Progenitor cell of endocrine pancreas (in vitro differentiated cells): ENCODE measurements at places on chromosomes 1 and 21. TPM values are rescaled to one million over a fixed set of nuclear protein-coding genes. Genes with fewer than 3 reads are reported as not detected.

DNA sequence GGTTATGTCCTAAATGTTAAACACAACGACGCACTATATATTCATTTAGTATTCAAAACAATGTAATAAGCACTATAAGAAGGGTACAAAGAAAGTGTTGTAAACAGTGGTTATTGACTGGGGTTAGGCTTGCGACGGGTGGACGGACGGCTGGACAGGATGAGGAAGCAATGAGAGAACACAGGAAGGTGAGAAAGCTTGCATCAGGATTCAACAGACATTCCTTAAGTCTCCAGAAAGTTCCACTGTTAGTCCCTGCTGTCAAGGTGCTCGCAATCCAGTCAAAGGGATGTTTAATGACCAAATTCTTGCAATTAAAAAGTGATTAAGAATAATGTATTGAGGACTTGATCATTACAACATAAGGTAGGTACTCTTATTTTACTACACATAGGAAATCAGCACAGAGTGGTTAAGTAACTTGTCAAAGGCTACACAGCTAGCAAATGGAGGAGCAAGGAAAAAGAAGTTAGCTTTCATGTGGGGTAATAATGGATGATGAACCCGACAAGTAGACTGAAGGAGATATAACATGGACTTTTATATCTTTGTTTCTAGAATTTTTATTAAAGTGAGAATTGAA is 994 bp upstream of the ACBD6 start:
- DNase-seq: no peak

DNA sequence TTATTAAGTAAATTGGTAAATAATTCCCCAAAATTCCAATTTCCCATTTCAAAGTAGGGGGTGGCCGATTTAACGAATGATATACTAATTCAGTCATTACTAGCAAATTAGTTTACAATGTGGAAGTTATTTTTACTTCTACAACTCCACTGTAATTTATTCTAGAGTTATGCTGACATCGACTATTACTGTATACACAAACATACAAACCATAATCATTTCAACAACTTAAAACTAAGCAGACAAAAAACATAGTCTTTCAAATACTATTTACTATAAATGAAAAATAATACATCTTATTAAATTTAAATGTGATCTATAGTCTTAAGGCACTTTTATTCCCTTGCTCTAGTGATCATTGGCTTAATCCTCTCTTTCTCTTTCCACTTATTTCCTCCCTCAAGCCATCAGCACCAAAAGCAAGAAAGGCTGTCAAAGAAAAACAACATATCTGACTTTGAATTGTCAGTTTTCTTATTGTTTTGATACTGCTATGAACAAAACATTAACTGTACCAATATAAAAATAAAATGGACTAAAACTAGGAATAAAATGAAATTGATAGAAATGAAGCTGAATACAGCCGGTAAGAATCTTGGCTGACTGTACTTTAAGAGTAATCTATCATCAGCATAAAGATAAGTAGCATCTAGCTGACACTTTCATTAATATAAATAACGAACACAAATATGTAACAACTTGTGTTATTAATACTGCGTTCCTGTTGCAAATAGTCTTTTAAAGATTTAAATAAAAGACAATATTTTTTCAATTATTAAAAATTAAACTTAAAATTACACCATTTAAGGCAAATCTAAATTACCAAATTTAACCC is 4.1 kb downstream of the CDC42BPA start:
- no peak for DNase-seq

- DNase-seq: no peak
Observed at GRCh38 chr1:66436378-66437135, 97.4 kb upstream of the SGIP1 start.

- no peak for DNase-seq
Observed at GRCh38 chr1:98702976-98703375, 41.5 kb downstream of the SNX7 start.

DNA sequence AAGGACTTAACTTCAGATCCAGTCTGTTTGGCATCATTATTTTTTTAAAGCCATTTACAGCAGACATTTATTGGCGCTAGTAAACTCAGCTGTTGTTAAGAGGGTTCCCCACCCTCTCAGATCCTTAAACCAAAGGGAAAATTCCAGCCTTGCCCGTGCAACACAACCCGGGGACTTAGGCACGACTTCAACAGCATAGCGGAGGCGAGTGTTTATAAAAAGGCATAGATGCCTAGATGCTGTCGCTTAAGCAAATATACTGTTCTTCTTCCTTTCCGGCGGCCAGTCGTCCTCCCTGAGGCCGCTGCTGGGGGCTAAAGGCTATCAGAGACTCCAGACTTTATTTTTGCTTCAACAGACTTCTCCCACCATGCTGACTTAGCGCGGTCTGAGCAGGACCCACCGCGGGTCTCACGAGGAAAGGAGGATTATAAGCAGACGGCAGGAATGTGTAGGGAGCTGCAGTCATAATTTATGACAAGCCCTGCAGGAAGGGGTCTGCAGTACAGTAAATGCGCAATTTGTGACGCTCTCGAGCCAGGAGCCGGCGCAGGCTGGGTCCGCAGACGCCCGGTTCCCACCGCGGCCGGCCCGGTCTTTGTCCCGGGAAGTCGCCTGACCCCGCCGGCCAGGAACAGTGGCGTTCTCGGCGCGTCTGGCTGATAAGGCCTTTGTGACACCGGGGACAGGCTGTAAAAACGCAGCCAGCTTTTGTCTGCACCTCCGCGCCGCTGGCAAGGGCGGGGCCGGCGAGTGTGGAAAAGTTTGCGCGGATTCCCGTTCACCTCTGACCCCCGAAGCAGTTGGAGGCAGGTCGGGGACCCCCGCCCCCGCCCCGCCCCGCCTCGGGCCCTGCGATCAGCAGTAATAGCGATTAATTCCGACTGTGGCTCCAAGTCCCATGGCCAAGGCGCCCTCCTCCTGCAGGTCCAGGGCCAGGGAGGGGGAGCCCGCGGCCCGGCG is 61.2 kb upstream of the ARHGEF16 start:
- DNase-seq: peak; percentile 52

DNA sequence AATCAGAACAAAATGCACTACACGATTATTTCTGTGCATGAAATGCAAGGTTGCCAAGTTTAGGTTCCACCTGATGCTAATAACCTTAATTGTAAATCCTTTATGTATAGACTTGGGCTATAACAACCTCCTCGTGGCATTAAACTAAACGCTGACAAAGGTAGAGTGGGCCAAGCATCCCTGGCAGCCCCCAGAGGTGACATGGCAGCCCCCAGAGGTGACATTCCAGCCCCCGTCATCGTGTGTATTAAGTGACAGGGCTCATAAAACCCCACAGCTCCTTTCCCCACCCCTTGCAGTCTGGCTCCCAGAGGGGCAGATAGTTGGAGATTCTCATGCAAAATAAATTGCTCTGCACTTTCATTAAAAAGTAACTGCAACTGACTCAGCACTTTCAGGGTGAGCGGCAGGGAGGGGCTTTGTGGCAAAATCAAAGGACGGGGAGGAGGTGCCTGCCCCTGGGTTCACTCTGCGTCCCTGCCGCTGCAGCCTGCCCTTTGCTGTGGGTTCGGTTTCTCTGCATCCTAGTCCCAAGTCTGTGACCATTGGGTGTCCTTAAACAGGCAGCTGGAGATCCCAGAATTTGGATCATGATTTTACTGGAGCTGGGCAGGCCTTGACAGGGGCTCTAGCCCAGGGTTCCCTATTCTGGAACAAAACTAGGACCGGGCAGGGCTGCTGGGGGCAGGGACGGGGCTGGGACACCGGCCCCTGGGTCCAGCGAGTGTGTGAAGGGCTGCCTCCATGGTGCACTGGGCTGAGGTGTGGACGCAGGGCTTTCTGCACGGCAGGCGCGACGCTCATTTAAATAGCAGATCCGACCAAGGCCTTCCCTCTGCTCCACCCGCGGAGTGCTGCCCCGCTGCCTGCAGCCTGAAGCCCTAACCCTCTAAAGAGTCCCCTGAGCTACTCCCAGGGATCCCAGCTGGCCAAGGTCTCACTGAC is 234.9 kb upstream of the VAMP3 start:
- no peak for DNase-seq

DNA sequence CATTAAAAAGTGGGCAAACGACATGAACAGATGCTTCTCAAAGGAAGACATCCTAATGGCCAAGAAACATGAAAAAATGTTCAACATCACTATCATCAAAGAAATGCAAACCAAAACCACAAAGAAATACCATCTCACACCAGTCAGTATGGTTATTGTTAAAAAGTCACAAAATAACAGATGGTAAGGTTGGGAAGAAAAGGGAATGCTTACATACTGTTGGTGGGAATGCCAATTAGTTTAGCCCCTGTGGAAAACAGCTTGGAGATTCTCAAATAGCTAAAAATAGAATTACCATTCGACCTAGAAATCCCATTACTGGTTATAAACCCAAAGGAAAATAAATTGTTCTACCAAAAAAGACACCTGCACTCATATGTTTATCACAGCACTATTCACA is 369.4 kb downstream of the KCNH1 start:
- DNase-seq: no peak

DNA sequence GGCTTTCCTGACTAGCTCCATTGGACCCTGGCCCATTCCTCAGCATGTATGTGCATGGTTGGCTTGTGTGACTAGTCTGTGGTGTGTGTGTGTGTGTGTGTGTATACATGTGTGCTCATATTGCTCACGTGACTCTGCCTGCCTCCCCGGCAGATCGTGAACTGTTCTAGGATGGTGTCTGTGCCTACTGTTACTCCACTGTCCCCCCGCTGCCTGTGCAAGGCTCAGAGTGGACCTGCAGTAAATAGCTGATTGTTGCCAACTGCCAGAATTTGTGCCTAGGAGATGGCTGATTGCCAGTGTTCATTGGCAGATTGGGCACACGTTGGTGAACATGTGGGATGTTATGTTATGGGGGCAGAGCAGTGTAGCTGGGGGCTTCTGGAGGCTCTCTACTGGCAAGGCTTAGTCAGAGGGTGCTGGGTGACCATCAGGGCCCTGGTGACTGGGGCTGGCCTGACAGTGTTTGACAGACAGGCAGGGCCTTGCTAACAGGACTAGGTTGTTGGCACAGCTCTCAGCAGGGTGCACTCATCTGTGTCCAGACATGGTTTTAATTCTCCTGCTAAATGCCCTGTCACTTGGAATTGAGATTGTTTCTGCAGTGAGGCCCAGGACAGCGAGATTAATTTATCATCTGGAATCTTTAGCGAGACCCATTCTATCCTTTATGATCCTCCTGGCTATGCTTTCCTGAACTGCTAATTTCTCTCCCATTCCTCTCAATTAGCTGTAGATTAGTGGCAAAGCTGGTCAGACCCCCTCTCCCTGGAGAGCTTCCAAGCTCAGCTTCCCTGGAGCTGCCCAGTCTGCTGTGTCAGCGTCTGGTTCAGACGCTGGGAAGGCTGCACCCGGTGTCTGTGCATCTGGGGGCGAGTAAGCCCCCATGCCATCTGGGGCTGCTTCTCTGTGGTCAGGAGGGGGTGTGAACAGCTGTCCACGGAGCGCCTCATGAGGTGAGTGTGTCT is 20.8 kb downstream of the SLC6A17 start:
- no peak for DNase-seq

DNA sequence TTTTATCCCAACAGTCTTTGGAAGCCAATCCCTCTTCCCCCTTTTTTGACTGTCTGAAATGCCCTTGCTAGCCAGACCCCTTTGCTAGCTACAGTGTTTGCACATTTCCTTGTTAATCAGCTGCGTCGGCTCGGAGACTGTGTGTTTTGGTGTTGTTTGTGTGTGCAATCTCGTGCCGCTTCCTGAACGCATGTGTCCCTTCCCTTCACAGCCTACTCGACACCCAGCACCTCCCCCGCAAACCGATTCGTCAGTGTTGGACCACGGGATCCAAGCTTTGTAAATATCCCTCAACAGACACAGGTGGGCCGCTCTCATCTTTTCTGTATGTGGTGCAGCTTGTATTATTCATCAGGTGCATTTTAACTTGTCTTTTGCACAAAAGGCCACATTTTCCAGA is 298.7 kb downstream of the TM2D1 start:
- DNase-seq: no peak

DNA sequence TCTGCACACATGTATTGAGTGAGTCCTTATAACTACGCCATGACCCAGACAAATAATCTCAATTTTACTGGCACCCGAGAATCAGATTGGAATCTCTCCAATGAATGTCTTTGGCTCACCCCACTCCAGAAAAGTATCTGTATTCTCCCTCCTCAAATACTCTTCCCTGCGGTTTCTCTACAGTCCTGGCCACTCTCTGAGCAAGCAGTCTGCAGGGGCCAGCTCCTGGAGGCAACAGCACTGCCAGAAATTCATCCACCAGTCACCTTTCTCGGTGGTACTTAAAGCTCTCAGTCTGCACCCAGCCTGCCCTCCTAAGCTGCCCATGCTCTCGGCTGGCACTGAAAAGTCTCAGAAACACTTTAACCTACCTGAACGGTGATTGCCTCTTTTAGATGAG is 16.1 kb upstream of the LYST start:
- DNase-seq: no peak

DNA sequence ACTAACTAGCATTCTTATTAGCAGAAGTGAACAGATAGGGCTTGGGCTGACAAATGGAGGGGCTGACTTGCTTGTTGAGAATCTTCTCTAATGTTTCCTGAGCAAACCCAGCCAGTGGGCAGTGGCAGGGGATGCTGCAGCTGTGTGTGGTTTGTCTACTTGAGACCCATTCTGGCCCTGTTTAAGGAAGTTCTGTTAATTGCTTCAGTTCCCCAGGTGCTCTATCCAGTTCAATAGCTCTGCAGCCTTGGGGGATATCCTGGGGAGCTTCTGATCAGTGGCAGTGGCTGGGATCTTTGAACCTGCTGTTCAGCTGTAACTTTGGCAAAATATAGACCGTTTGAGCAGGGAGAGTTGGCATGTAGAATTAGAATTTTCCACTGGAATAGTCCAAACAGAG is 137.4 kb downstream of the ZNF326 start:
- DNase-seq: no peak

DNA sequence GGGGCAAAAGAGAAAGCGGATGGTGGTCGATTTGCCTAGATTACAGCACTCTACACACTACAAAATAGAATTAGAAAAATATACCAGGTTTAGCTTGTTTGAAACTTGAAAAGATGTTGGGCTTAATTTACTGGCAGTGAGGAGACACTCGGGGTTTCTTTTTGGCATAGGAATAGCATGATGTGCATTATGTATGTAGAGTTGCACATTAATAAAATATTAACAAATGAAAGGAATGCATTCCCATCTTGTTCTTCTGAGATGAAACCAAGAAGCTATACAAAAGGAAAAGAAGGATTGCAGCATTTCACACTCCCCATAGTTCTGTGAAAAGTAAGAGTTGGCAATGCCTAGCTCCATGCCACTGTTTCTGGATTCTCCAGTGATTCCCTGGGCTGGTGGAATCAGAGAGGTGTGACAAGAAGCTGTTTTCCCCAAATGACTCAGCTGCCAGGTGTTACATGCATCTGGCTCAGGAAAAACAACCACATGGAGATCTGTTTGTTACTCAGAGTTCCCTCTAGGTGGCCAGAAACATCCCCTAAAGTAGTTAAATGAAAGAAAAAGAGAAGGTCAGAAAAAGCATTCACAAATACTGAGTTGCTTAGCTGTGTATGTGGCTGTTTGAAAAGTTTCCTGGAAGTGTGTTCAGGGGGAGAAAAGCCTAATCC is 115.6 kb downstream of the UCK2 start:
- DNase-seq: no peak

The LCE2C gene
- not detected in 2 replicates for total RNA-seq

The ARTN gene
- total RNA-seq: 1.1 and 2.0 TPM in 2 replicates

The PRDM16 gene
- total RNA-seq: 68.7 and 69.1 TPM in 2 replicates

The ANGPTL3 gene
- total RNA-seq: 0.48 TPM in 1 of 2 replicates, not detected in the other

The OR2L5 gene
- not detected in 2 replicates for total RNA-seq
